ENCODE measurements at places on chromosomes 1 and 21.
A peak's percentile ranks its signal among the peaks of the same experiment; 100 is the strongest.

DNA sequence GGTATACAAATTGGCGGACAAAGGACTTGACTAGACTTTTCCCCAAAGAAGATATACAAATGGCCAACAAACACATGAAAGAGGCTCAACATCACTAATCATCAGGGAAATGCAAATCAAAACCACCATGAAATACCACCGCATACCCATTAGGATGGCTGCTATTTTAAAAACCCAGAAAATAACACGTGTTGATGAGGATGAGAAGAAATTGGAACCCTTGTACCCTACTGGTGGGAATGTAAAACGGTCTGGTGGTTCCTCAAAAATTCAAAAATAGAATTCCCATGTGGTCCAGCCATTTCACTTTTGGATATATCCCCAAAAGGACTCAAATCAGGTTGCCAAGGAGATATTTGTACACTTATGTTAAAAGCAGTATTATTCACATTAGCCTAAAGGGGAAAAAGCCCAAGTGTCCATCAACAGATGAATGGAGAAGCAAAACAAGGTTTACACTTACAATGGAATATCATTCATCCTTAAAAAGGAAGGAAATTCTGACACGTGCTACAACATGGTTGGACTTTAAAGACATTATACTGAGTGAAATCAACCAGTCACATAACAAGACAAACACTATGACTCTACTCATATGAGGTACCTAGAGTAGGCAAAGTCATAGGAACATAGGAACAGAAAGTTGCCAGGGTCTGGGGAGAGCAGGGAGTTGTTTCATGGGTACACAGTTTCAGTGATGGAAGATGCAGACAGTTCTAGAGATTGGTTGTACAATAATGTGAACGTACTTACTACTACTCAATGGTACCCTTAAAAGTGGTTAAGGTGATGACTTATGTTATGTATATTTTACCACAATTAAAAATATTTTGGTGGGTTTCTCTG is 17.0 kb downstream of the CD34 start:
- DNase-seq: no peak

- no peak for DNase-seq
These were observed 19.8 kb upstream of the LBR start for GRCh38 chr1:225447650-225448089.

GRCh38 chr1:36119456-36119855 is 5.6 kb downstream of the COL8A2 start:
- DNase-seq: no peak

DNA sequence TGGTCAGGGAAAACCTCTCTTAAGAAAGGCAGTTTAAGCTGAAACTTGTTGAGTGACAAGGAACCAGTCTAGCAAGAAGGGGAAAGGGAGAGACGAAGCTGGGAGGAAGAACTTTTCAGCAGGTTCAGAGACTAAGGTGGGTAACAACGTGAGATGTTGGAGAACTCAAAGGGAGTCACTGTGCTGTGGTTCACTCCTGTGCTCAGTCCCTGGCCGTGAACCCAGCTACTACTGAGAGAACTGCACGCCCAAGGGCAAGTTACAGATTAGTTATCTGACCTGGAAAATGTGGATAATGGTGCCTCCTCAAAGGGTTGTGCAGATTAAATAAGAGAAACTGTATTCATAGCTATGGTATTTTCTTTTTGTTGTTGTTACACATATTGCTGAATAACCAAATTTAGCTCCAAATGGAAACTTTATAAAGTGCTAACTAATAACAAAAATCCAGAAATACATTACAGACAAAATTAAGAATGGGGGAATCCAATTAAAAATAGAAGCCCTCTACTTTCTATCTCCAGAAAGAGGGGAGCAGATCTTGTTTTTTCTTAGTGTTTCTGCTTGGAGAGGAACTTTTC is 2.9 kb downstream of the ZBTB40 start:
- DNase-seq: no peak

DNA sequence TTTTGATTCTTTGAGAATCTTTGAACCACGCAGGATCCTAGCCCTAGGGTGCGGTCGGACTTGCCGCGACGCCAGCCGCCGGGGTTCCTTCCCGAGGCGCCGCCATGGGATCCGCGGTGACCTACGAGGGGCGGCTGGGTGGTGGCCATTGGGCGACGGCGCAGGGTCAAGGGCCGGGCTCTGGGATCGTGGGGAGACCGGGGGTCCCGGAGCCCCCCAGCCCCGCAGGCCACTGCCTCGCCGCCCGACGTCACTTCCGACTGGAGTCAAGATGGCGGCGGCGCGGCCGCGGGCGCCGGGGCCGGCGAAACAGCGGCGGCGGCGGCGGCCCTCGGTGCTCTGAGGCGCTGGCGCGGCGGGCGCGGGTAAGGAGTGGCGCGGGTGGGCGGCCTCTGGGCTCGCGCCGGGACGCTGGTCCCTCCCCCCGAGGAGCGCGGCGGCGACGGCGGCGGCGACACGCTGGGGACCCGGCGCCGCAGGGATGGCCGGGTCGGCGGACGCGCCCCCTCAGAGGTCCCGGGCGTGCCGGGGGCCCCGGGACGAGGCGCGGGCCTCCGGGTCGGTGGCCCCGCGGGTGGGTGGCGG is at the start of gene PRDM2:
Gene PRDM2, plus strand, starts transcription at position 253 of the 585 bp plus-strand sequence. CDS start 15,418 bp downstream, outside the sequence.
- DNase-seq: peak; percentile 74

DNA sequence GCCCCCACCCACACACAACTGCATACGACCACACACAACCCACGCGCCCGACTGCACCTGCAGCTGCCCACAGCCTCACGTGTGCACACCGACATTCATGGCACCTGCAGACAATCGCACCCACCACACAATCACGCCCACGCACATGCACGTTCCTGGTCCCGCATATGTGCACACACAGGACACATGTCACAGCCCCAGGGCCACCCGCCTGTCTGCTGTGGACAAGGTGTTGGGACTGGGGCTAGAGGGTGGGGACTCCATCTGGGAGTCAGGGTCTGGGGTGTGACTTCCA is 56.4 kb downstream of the ARHGEF16 start:
- no peak for DNase-seq

DNA sequence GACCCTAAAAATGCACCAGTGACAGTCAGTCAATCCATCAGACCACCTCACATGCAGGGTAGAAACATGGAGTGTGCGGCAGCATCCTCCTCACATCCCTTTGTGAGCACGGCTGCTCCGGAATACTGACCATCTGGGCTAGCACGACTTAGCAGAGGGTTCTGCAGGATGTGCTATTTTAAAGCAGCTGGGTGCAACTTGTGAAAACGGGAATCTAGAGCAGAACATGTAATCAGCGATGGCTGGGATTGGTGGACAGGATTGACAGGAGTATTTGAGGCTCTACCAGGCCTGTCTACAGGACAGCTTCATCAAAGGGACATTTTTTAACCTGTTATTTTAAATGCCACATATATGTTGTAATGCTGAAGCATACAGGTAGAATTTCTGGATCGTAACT is 16.8 kb upstream of the PLEKHM2 start:
- DNase-seq: no peak

DNA sequence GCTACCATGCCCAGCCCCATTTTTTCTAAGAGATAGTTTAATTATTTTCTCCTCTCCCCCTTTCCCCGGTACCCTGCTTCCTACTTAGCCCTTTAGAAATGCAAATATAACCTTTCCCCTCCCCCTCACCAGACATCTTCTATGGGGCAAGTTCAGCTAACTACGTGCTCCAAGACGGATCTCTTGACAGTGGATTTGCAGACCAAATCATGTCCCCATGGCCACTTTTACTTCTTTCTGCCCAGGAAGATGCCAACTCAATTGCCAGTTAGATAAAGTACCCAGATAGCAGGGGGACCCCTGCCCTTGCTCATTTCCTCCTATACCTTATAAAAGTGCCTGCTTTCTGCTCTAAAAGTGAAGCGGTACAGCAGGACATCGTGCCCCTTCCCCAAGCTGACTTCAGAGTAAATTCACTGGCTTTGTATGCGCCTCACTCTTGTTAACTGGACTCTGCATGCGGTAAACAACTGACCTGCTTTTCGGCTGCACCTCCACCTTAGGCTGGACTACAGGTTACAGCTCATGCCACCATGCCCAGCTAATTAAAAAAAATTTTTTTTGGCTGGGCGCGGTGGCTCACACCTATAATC is 7.4 kb downstream of the DNAJC11 start:
- DNase-seq: no peak

DNA sequence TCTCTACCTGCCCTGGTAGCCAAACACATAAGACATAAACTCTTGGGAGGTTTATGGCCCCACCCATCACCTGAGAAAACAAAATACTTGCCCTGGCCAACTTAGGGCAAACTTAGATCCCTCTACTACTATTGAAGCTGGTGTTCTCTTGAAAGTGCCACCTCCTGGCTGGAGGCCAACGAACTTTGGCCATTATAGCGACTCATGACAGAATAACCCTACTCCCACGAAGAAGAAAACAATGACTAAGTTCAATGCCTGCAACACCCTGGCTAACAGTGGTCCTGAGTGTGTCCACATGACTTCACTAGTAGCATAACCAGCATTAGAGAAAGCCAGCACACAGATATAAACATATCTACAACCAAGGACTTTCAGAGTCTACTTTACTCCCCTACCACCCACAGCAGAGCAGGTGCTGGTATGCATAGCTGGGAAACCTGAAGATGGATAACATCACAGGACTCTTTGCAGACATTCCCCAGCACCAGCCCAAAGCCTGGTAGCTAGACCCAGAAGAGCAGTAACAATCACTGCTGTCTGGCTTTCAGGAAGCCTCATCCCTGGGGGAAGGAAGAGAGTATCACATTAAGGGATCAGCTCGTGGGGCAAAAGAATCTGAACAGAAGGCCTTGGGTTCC is 81.0 kb downstream of the SLC30A10 start:
- DNase-seq: no peak

DNA sequence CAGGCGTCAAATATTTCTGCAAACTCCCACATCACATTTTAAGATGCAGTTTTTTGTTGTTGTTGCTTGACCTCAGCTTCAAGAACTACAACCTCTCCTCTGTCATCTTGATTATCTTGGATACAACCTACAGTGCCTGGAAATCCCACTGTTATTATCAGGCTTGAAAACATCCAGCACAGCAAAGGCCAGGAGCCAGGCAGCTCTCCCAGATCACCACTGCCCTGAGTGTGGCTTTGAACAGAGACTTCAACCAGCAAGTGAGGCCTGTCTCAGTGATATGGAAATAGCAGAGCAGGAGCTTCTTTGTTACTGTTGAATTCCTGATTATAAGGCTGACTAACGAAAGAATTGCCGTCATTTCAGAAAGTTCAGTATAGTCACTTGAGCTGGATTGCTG is 28.5 kb downstream of the CCDC190 start:
- DNase-seq: no peak

GRCh38 chr21:45228171-45228641 is 59.5 kb downstream of the POFUT2 start:
- no peak for DNase-seq

DNA sequence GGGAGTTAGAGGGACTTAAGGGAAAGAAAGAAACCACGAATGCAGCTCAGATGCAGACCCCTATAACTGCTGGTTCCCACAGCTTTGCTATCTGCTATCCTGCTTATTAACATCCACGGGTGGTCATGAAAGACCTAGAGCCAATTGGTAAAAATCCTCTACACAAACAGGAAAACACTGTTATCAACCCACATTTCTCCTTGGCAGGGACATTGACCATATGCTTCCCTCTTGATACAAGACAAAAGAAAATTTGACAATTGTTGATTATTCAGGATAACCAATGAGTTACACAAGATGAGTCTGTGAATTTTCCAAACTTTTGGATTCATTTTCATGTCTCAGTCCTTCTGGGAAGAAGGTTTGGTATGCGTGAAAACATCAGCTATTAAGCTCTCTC is 90.4 kb downstream of the TIAM1 start:
- DNase-seq: no peak

- DNase-seq: no peak
These were observed 505 bp downstream of the OLFML2B start for GRCh38 chr1:162023181-162023546.

GRCh38 chr1:20640183-20640597 is 6.9 kb downstream of the PINK1 start:
- DNase-seq: peak; percentile 72

DNA sequence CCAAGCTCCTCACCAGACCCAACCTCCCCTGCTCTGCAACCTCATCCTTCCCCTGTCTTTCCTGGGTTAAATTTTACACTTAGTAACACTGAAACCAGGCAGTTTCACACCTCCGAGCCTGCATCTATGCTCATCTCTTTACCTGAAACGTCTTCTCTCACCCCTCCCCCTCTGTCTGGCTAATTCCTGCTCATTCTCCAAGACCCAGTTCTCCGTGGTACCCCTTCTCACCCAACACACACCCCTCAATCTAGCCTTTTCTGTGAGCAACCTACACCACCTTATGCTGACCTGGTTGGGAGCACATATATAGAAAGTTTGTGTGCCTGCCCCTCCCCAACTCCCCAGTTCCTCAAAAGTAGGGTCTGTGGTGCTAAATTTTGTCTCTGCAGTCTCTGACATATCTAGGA is 3.7 kb upstream of the KIAA1614 start:
- DNase-seq: no peak

DNA sequence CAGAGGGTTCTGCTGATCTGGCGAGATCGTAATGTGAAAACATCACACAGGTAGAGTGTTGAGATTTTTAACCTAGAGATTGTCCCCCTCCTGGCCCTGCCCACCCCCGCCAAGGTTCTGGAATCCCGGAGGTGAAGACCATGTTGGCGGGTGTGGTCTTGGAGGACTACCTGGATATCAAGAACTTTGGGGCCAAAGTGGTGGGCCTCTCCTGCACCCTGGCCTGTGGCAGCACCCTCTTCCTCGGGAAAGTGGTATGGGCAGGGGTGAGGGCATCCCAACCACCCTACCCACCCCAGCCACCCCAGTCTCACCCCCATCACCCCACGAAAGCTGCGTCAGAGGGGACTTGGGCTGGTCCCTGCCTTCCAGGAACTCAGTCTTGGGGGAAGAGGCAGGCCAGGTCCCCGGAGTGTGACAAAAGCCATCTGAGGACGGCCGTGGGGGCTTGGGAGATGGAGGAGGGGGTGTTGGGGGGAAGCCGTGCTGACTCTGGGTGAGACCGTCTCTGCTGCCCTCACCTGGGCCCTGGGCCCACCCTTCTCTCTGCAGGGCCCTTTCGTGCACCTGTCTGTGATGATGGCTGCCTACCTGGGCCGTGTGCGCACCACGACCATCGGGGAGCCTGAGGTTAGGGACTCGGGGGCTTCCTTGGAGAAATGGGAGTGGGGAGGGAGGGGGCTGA is 4.4 kb downstream of the CLCNKB start:
- no peak for DNase-seq

GRCh38 chr21:34545079-34545884 is 33.3 kb upstream of the KCNE1 start:
- peak; percentile 53 for DNase-seq

DNA sequence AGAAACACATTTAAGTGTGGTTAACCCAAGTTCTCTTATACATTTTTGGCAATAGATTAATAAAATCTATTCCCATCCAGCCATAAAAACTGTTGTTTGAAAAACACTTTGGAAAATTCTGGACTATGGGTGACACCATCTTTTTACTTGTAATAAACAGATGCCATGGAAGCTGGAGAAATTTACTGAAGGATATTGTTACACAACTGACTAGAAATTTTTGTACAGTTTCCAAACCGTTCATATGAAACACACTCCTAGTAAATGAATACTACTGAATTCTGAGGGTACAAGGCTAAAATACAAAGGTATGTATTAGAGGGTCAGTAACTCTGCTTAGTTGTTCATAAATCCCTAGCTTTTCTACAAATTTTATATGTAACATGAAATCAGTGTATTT is 48.7 kb downstream of the TRIM33 start:
- no peak for DNase-seq

Data from neural progenitor cell (in vitro differentiated cells).